Renal pelvis (tissue), 12 donors: ENCODE measurements at places on chromosomes 7 and 10. TPM values are rescaled to one million over a fixed set of nuclear protein-coding genes. Genes with fewer than 3 reads are reported as not detected.

DNA sequence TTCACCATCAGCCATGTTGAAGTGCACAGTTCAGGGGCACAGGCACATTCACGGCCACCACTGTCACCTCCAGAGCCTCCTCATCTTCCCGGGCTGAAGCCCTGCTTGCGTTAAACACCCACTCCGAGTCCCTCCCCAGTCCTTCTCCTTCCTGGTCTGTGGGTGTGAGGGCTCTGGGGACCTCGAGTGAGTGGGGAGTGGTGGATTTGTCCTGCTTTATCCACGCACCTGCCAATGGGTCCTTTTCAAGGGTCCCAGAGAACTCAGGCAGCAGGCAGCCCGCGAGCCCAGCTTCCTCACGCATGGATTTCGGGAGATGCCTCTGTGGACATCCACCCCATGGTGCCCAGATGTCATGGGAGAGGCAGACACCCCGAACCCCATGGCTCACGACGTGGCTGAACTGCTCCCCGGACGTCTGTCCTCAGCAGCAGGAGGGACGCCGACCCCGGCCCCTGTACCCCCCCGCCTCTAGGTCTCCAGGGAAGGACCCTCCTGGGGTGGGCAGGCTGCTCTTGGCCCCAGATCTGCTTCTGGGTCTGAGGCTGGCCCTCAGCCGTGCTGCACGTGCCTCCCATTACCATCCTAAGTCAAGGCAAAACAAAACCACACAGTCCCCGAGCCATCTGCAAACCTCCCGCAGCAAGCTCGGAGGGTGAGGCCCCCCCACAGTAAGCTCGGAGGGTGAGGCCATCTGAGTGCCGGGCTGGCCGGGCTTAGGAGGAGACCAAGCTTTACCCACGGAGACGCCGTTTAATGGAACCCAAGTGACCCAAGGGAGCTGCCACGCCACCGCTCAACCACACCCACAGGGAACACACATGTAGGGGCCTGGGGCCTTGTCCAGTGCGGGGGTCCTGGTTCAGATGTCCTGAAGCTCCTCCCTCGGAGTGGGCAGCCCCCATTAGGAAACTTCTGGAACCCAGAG is 9.0 kb downstream of the CYP2W1 start:
- DNase-seq, result no peak

- DNase-seq, result no peak
These were observed 142.7 kb downstream of the ADARB2 start for GRCh38 chr10:1594372-1595241.

- DNase-seq, result no peak
These were observed 19.5 kb upstream of the VPS41 start for GRCh38 chr7:38928506-38928905.

- DNase-seq, result no peak
These were observed 23.6 kb upstream of the VSIR start for GRCh38 chr10:71796749-71797405.

- no peak for DNase-seq
These were observed 8.2 kb upstream of the CLEC2L start for GRCh38 chr7:139515266-139515665.

Gene LIPJ
- 0.23 TPM for polyA plus RNA-seq
